ENCODE measurements at places on chromosomes 3 and 15.

DNA sequence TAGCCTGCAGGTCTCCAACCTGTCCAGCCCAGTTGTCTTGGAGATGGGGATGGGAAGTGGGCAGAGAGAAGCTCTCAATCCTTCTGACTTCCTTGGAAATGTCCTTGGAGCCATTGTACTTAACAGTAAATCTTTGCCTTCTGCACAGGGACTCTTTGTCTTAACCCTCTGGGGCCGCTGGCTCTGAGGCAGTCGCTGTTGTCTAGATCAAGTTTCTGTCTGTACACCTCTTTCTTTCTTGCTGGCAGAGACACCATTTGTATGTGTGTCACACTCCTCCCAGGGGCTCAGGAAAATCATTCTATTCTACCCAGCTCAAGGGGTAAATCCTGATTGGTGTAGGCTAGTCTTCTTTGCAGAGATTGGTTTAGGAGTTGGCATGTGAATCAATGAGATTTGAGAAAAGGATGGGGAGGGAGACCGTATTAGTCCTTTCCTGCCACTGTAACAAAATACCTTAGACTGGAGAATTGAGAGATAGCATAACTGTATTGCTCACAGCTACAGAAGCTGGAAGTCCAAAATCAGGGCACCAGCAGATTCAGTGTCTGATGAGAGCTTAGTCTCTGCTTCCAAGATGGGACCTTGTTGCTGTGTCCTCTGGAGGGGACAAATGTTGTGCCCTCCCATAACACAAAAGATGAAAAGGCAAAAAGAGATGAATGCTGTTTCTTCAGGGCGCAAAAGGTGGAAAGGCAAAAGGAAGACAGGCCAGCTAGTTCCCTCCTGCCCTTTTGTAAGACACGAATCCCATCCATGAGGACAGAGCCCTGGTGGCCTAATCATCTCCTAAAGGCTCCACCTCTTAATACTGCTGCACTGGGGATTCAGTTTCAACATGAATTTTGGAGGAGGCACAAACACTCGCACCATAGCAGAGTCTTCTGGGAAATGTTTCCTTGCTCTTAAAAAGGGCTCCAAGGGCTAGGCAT is 66.3 kb downstream of the PPCDC start:
- no peak overlapping the region for H3K27ac ChIP-seq
- no peak overlapping the region for H3K4me3 ChIP-seq
- DNase-seq: no peak
- no peaks in the 10 kb centered on the region for H3K4me1 ChIP-seq
- H3K36me3 ChIP-seq: no peaks in the 10 kb centered on the region
- H3K27me3 ChIP-seq: no peaks in the 10 kb centered on the region

GRCh38 chr3:139303216-139303615 is 40.6 kb upstream of the MRPS22 start:
- peak overlapping the region; percentile 80 for H3K27ac ChIP-seq
- H3K4me3 ChIP-seq: no peak overlapping the region
- DNase-seq: no peak
- no peaks in the 10 kb centered on the region for H3K27me3 ChIP-seq
- H3K36me3 ChIP-seq: no peaks in the 10 kb centered on the region

DNA sequence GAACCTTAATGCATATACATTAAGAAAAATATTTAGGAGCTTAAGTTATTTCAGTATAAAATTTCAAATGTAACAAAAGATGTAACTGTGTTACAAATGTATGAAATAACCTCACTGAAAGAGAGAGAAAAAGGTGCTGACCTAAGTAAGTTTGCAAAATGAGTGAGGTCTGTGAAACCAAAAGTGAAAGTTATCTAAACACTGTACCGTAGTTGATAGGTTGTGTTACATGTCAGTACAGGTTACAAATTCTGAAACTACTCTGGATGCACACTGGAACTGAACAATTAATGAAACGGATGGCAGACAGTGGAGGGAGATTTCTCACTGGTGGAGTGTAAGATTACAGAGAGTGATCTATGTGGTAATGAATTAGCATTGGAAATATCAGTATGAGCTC is 420.7 kb downstream of the ZNF385D start:
- H3K4me1 ChIP-seq: peaks cover 13% of the 10 kb centered on the region
- no peak overlapping the region for H3K27ac ChIP-seq
- H3K4me3 ChIP-seq: no peak overlapping the region

- H3K27ac ChIP-seq: no peak overlapping the region
- peak; percentile 17 for DNase-seq
- no peaks in the 10 kb centered on the region for H3K36me3 ChIP-seq
- H3K27me3 ChIP-seq: no peaks in the 10 kb centered on the region
Observed at GRCh38 chr3:122760453-122761271, 33.0 kb downstream of the HSPBAP1 start.

Measured in astrocyte (in vitro differentiated cells and primary cell).